ENCODE measurements at places on chromosomes 13 and 19.

DNA sequence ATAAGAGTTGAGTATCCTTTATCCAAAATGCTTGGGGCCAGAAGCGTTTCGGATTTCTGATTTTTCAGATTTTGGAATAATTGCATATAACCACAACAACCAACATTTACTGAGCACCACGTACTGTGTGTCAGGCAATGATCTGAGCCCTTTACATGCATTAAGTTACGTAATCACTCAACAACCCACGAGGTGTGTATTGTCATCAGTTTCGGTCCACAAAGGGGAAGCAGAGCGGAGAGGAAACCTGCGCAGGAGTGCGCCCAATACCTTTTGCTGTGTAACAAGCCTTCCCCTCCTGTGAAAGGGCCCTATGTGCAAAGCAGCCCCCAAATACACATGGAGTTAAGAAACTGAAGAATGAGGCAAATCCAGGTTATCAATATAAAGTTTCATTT, 20.7 kb upstream of the NLRP12 start:
- DNase-seq = no peak

- DNase-seq = no peak
Observed at GRCh38 chr19:9156304-9156703, 16.1 kb downstream of the ZNF317 start.

GRCh38 chr13:100544866-100545683, 43.5 kb downstream of the GGACT start:
- no peak for DNase-seq

GRCh38 chr13:49608651-49609331, 19.5 kb upstream of the ARL11 start:
- DNase-seq = no peak

DNA sequence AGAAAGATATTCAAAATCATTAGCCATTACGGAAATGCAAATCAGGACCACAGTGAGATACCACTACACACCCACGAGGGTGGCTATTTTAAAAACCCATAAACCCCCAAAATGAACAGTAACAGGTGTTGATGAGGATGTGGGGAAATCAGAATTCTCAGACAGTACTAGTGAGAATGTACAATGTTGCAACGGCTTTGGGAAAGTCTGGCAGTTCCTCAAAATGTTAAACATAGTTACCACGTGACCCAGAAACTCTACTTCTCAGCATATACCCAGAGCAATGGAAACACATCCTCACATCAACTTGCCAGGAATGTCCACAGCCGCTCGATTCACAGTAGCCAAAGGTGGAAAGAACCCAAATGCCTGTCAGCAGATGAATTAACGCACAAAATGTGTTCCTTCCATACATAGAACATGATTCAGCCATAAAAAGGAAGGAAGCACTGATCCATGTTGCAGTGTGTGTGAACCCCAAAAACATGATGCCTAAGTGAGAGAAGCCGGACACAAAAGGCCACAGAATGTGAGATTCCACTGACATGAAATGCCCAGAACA, 7.0 kb downstream of the PLVAP start:
- DNase-seq = no peak

- peak; percentile 80 for DNase-seq
Observed at GRCh38 chr19:8240274-8241229, 31.4 kb downstream of the CERS4 start.

GRCh38 chr19:48624791-48625723, 5.8 kb downstream of the SPHK2 start:
- no peak for DNase-seq

All from BE2C (cell line).